ENCODE measurements at places on chromosomes 13 and 19.

GRCh38 chr13:79585033-79585432 is 104.1 kb downstream of the NDFIP2 start:
- DNase-seq = no peak

GRCh38 chr13:28744091-28744536 is 25.3 kb upstream of the SLC46A3 start:
- DNase-seq = no peak

DNA sequence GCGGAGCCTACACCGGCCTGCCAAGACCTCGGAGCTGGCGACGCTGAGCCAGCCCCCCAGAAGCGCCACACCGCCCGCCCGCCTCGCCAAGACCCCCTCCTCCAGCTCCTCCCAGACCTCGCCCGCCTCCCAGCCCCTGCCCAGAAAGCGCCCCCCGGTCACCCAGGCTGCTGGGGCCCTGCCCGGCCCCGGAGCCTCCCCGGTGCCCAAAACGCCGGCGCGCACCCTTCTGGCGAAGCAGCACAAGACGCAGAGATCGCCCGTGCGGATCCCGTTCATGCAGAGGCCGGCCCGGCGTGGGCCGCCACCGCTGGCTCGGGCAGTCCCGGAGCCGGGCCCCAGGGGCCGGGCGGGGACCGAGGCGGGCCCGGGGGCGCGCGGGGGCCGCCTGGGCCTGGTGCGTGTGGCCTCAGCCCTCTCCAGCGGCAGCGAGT is 10.2 kb downstream of the C19orf25 start:
- DNase-seq = no peak

DNA sequence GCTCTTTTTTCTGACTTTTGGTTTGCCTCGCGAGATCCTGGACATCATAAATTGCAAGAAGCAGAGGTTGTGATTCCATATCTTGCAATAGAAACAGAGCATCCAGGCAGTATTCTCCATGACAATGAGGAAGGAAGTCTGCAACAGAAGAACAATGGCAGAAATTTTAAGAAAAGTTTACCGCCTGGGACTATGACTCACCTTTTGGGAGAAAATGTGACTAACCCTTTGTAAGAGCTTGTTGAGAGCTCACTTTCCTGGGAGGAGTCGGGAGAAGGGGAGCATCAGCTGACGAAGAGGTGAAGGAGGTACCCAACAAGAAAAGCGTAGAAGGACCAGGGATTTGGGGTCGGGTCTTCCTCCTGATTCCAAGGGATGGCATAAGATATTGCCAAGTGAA is 34.3 kb upstream of the TNFSF11 start:
- DNase-seq = no peak

GRCh38 chr19:38739440-38740256 is 4.6 kb downstream of the CAPN12 start:
- no peak for DNase-seq

DNA sequence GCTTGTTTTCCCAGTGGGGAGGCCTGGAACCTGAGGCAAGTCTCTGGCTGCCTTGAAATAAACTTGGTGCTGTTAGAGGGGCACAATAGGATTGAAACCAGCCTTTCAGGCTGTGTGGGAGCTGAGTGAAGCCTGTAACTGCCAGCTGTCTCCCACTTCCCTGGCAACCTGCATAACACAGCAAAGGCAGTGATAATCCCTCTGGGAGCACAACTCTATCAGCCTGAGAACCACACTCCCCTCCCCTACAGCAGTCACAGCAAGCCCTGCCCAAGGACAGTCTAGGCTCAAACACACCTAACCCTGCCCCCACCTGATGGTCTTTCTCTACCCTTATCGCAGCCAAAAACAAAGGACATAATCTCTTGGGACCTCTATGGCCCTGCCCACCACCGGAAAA is 683.8 kb upstream of the ATXN8OS start:
- no peak for DNase-seq

- DNase-seq = no peak
Measured at GRCh38 chr19:21128901-21129698, 12.7 kb upstream of the ZNF431 start.

DNA sequence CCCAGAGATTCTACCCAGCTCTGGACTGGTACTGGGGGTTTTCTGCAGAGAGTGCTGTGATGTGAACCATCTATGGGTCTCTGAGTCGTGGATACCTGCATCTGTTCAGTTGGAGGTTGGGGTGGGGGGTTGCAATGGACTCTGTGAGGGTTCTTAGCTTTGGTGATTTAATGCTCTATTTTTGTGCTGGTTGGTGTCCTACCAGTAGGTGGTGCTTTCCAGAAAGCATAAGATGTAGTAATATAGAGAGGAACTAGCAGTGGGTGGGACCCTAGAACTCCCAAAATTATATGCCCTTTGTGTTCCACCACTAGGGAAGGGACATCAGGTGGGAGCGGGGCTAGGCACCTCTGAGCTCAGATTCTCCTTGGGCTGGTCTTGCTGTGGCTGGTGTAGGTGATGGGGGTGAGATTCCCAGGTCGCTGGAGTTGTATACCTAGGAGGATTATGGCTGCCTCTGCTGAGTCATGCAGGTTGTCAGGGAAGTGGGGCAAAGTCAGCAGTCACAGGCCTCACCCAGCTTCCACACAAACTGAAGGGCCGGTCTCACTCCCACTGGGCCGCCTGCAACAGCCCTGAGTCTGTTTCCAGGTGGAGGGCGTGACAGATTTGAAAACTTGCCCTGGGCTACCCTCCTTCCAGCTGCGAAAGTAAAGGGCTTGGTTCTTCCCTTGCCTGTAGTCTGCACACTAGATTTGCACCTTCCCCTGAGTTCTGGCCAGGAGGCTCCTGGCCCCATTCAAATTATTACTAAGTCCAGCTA is 573.0 kb upstream of the SLITRK1 start:
- DNase-seq = no peak

- DNase-seq = no peak
Measured at GRCh38 chr13:105441051-105441750, 1094.3 kb downstream of the EFNB2 start.

DNA sequence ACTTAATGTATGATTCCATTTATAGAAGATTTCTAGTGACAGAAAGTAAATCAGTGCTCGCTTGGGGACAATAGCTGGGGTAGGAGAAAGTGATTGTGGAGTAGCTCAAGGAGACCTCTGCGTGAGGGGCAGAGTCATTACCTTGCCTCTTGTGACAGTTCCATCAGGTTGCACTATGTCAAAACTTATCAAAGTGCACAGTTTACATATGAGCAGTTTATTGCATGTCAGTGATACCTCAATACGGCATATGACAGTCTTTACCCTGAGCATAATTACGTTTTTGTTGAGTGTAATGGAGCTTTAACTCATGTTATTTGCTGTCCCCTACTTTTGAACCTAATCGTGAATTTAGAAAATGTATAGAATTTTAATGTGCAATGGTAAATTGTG is 15.0 kb downstream of the ARHGEF7 start:
- DNase-seq = no peak

GRCh38 chr13:28568286-28568685 is 73.4 kb upstream of the FLT1 start:
- DNase-seq = no peak

DNA sequence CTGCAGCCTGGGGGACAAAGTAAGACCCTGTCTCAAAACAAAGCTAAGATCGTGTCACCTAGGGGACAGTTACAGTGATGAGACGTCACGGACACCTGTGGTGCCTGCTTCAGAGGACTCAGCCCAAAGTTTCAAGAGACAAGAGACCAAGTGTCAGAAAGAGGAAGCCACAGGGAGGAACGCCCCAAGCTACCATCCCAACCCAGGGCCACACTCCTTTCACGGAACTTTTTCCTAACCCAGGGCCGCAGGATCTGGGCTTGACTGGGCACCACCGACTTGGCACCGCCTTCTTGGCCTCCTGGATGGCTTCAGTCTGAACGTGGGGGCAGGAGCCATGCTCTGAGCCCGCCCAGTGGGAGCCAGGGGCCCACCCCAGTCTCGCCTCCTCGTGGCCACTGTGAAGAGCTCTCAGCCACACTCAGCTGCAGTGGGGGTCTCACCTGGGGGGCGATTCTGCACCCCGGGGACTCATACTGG is 8.5 kb downstream of the MOB3A start:
- no peak for DNase-seq

GRCh38 chr19:19160461-19161035 is 9.5 kb downstream of the MEF2B start:
- DNase-seq = no peak

GRCh38 chr19:1057176-1057855 is 9.7 kb upstream of the ARHGAP45 start:
- DNase-seq = no peak

- DNase-seq = no peak
Measured at GRCh38 chr19:42316223-42317211, 3.4 kb downstream of the TMEM145 start.

DNA sequence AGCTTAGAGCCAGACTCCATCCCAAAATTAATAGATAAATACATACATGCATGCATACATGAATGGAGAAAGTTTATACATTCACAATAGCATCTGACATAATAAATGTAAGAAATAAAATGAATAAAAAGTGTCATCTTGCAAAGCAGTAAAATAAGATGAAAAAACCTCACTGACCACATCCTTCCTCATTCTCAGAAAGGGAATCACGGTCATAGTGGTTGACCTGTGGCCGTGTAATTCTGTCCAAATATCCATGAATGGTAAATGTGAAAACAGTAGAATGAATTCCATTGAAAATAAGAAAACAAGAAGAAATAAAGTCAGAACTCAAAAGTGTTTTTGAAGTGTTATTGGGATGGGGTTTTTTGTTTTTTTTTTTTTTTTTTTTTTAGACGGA is 9.8 kb upstream of the CDC42EP5 start:
- no peak for DNase-seq

GRCh38 chr13:50161052-50161451 is 145.8 kb downstream of the KCNRG start:
- DNase-seq = no peak

GRCh38 chr19:36488846-36489117 is 579 bp downstream of the ZNF566 start:
- DNase-seq = no peak

GRCh38 chr13:34343413-34343940 is 525.5 kb downstream of the RFC3 start:
- DNase-seq = no peak

DNA sequence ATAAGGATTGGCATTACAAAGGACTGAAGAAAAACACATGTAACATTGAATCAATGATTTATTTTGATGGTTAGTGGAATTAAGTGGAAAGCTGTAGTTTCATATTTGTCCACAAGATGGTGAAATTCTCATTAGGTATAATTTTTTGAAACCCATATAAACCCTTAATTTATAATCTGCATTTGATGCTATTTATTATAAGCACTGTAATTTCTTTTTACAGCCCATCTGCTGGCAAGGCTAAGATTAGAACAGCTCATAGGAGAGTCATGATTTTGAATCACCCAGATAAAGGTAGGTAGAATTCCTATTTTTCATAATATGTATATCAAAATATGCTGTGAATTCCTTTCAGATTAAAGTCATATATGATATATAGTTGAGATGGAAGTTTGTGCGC is 62.2 kb downstream of the DNAJC15 start:
- no peak for DNase-seq

DNA sequence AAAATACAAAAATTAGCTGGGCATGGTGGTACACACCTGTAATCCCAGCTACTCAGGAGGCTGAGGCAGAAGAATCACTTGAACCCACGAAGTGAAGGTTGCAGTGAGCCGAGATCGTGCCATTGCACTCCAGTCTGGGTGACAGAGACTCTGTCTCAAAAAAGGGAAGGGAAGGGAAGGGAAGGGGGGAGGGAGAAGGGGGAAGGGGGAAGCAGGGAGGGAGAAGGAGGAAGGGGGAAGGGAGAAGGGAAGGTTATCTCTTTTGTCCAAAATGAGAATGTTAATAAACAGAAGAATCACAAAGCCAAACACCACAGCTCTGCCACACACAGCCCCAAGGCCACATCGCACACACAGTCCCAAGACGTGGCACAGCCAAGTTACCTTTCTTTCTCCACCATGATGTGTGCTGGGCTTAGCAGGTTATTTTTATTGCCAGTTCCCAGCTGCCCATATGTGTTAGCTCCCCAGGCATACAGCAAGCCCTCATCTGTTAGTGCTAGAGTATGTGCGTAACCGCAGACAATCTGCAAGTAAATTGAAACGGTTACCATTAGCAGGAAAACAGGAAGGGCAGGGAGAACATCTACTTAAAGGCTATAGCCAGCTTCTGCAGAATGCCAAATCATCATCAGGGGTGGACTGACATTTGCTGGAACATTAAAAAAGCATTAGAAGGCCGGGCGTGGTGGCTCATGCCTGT is 34.3 kb downstream of the RCBTB1 start:
- no peak for DNase-seq

DNA sequence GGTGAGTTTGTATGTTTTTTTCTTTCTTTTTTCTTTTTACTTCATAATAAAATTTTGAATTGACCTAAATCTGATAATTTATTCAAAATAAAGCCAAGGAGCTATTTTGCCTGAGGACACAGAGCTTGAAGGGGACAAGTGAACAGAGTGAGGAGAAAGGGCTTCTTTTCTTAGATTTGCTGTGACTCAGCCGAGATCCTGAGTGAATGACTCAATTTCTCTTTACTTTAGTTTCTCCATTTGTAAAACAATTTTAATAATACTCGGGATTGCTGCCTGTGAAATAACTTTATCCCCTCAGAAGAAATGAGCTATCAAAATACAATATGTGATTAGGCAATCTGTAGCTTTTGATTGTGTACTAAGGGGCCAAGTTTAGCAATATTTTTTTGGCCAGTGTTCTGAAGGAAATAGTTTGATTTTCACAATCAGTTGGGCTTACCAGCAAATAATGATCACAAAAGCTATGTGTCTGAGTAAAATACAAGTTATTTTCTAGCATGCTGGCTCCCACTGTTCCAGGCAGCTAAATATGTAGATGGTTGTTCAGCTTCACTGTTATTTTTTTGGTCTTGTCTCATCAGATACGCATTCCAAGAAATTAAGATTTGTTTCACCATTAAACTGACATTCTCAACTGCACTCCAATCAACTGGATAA is 437.5 kb downstream of the FGF9 start:
- no peak for DNase-seq

GRCh38 chr19:50040967-50041366 is 15.2 kb downstream of the ZNF473 start:
- no peak for DNase-seq

GRCh38 chr13:109700176-109700575 is 86.2 kb downstream of the IRS2 start:
- DNase-seq = no peak

DNA sequence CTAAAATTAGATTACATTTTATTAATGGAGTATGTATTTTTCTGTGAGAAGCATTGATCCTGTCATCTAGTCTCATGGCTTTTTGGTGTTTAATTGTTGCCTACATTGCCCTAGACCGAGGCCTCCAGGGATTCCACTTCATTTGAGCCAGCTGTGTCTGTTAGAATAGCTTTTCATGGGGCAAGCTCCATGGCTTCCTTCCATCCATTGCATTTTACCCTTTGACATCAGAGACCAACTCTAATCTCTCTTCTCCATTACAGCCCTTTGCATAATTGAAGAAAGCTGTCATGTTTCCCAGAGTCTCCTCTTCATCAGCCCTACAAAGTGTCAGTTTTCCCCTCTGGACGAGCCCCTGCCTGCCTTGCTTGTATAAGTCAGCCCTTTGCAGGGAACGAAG is 70.6 kb downstream of the MTUS2 start:
- DNase-seq = no peak

GRCh38 chr13:24284889-24285565 is 24.4 kb upstream of the C1QTNF9 start:
- DNase-seq = no peak

Measured in AG04449 (cell line).